GM23248 (cell line): ENCODE measurements at places on chromosomes 12 and 14. TPM values are rescaled to one million over a fixed set of nuclear protein-coding genes. Genes with fewer than 3 reads are reported as not detected.

The NFE2 gene
- not detected in 2 replicates for total RNA-seq

The DYNC1H1 gene
- 391 and 475 TPM in 2 replicates for total RNA-seq

The COQ5 gene
- total RNA-seq = 32.6 and 33.0 TPM in 2 replicates

The CHGA gene
- not detected in 2 replicates for total RNA-seq

The CSRP2 gene
- 53.0 and 62.2 TPM in 2 replicates for total RNA-seq

The LHX5 gene
- not detected in 2 replicates for total RNA-seq

The IFNG-AS1 gene
- not detected in 2 replicates for total RNA-seq

The NTS gene
- not detected in 2 replicates for total RNA-seq

- no peak overlapping the region for H3K27ac ChIP-seq
- DNase-seq = peak; percentile 57
- H3K4me1 ChIP-seq = peaks cover 10% of the 10 kb centered on the region
Measured at GRCh38 chr14:99389174-99389826, 91.4 kb downstream of the SETD3 start.

- H3K27me3 ChIP-seq = no peaks in the 10 kb centered on the region
- H3K36me3 ChIP-seq = no peaks in the 10 kb centered on the region
- DNase-seq = no peak
- H3K27ac ChIP-seq = no peak overlapping the region
- no peak overlapping the region for H3K4me3 ChIP-seq
- H3K4me1 ChIP-seq = no peaks in the 10 kb centered on the region; the same call in 1 of the 2 replicates
Measured at GRCh38 chr12:127445581-127446139, 821.3 kb upstream of the TMEM132C start.

DNA sequence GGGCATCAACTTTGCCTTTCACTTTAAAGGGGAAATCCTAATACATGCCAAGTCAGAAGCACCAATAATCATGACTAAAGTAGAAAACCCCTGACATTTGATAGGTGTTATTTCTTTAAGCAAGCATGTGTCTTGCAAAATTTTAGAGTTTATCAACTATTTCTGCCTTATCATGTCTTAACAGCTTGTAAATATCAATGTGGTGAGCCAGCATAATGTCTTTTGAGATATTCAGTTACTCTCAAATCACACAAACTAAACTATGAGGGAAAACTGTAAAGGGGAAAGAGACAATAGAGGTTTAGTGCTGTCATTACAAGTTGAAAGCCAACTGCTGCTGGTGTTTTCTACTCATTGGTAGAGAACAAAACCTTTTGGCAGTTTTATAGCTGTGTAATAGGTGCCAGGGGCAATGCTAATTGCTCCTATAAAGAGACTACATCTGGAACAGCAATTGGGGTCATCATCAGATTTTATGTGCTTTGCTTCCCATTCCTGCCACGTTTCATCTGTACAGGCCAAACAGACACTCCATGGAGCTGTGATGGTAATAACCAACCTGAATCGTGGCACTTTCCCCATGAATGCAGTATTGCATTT, 1027.4 kb downstream of the FSCB start:
- no peaks in the 10 kb centered on the region for H3K27me3 ChIP-seq
- H3K4me1 ChIP-seq = no peaks in the 10 kb centered on the region
- no peak overlapping the region for H3K27ac ChIP-seq
- H3K36me3 ChIP-seq = no peaks in the 10 kb centered on the region
- DNase-seq = no peak
- no peak overlapping the region for H3K4me3 ChIP-seq

- DNase-seq = peak; percentile 90
- peaks cover 7% of the 10 kb centered on the region; the same call in 1 of the 2 replicates for H3K36me3 ChIP-seq
- H3K27ac ChIP-seq = peak overlapping the region; percentile 64
- peaks cover 37% of the 10 kb centered on the region for H3K4me1 ChIP-seq
- no peaks in the 10 kb centered on the region for H3K27me3 ChIP-seq
- H3K4me3 ChIP-seq = peak overlapping the region; percentile 98
Measured at GRCh38 chr12:6766651-6767349, 637 bp downstream of the PTMS start.

- no peak overlapping the region for H3K27ac ChIP-seq
- no peaks in the 10 kb centered on the region for H3K4me1 ChIP-seq
- no peaks in the 10 kb centered on the region for H3K27me3 ChIP-seq
Measured at GRCh38 chr12:100170313-100170858, 27.7 kb upstream of the BLTP3B start.

DNA sequence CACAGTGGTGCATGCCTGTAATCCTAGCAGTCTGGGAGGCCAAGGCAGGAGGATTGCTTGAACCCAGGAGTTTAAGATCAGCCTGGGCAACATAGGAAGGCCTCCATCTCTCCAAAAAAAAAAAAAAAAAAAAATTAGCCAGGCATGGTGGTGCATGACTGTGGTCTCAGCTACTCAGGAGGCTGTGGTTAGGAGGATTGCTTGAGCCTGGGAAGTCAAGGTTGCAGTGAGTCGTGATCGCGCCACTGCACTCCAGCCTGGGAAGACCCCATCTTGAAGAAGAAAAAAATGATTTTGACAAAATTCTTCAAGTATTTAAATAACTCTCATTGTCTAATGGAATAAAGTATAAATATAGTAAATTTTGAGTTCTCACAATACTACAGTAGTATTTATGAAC, 219.2 kb upstream of the SSTR1 start:
- no peaks in the 10 kb centered on the region for H3K4me1 ChIP-seq
- no peaks in the 10 kb centered on the region for H3K36me3 ChIP-seq
- H3K27ac ChIP-seq = no peak overlapping the region
- H3K4me3 ChIP-seq = no peak overlapping the region
- H3K27me3 ChIP-seq = no peaks in the 10 kb centered on the region

DNA sequence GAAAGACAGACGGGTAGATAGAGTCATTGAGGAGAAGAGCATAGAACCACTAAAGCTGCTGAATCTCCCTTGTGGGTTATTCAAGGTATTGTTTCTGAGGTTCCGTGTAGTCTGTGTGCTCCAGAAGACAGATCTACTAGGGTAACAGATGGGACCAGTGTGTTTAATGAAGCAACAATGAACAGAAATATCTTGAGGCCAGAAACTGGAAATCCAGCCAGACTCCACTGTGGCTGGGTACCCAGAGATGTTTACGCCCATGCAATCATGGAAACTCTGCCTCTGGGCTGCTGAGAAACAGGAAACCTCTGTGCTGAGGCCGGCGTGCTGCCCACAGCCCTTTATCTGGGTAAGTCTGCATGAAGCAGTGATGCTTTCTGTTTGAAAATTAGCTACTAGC, 8.3 kb downstream of the PROX2 start:
- no peak overlapping the region for H3K27ac ChIP-seq
- no peak overlapping the region for H3K4me3 ChIP-seq
- no peaks in the 10 kb centered on the region for H3K27me3 ChIP-seq

DNA sequence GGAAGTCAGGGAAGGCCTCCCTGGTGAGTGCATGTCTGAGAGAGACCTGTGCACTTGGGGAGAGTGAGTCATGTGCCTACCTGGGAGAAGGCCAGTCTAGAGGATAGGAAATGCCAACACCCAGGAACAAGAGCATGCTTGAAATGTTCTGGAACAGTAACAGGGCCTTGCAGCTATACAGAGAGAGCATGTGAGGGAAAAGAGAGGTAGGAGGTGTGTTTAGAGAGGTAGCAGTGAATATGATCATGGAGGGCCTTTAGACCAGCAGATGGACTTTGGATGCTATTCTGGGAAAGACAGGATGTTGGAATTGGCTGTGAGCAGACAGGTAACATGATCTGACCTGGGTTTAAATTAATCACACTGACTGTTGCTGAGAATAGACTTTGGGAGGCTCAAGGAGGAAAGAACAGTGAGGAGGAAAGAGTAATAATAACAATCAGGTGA, 1143.6 kb downstream of the FLRT2 start:
- no peak overlapping the region for H3K4me3 ChIP-seq
- no peaks in the 10 kb centered on the region for H3K27me3 ChIP-seq
- H3K36me3 ChIP-seq = no peaks in the 10 kb centered on the region
- no peak for DNase-seq

DNA sequence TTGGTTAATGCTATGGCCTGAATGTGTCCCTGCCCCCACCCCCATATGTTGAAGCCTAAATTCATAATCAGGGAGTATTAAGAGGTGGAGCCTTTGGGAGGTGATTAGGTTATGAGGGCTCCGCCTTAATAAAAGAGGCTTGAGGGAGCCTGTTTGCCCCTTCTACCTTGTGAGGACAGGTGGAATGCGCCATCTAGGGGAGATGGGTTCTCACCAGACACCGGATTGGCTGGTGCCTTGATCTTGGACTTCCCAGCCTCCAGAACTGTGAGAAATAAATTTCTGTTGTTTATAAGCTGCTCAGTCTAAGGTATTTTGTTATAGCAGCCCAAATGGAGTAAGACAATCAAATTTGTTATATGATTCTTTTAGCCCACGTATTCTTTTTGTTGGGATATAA, 148.3 kb downstream of the PTCSC3 start:
- no peak overlapping the region for H3K27ac ChIP-seq
- no peak overlapping the region for H3K4me3 ChIP-seq
- no peaks in the 10 kb centered on the region for H3K36me3 ChIP-seq
- no peak for DNase-seq
- no peaks in the 10 kb centered on the region for H3K4me1 ChIP-seq

GRCh38 chr12:46770501-46771183, 55.2 kb downstream of the SLC38A4 start:
- H3K4me3 ChIP-seq = peak overlapping the region; percentile 54
- peak; percentile 55 for DNase-seq
- H3K27me3 ChIP-seq = no peaks in the 10 kb centered on the region
- peak overlapping the region; percentile 59 for H3K27ac ChIP-seq
- peaks cover 55% of the 10 kb centered on the region for H3K4me1 ChIP-seq

DNA sequence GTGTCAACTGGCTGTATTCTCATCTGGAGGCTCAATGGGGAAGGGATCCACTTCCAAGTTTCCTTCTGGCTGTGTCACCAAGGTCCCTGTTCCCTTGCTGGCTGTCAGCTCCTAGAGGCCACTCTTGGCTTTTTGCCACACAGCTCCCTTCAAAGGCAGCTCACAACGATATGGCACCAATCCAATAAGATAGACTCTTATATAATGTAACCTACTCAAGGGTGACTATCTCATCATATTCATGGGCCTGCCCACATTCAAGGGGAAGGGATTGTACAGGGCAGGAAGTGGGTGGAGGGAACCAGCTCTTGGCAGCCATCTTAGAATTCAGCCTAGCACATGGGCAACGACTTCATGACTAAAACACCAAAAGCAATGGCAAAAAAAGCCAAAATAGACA, 98.7 kb upstream of the PLXNC1 start:
- H3K4me1 ChIP-seq = peaks cover 9% of the 10 kb centered on the region; the same call in 1 of the 2 replicates
- H3K27ac ChIP-seq = no peak overlapping the region
- no peaks in the 10 kb centered on the region for H3K36me3 ChIP-seq
- no peak for DNase-seq

DNA sequence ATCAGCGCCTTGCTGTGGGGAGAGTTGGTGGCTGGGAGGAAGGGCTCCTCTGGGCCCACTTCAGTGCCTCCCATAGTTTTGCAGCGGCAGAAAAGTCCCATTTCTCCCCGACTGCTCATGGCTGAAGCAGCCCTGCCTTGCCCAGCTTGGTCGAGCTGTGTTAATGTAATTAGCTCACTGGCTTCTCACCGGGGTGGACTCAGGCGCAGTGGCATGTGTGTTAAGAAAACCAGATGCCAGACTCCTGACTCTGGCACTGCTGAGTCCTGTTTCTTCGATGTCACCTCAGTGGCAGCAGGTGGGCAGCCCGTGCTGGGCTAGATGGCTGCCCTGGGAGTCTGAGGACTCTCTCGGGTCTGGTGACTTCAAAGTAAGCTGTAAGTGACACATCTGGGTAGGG, 47.4 kb downstream of the CHST11 start:
- no peak overlapping the region for H3K27ac ChIP-seq
- H3K36me3 ChIP-seq = no peaks in the 10 kb centered on the region

DNA sequence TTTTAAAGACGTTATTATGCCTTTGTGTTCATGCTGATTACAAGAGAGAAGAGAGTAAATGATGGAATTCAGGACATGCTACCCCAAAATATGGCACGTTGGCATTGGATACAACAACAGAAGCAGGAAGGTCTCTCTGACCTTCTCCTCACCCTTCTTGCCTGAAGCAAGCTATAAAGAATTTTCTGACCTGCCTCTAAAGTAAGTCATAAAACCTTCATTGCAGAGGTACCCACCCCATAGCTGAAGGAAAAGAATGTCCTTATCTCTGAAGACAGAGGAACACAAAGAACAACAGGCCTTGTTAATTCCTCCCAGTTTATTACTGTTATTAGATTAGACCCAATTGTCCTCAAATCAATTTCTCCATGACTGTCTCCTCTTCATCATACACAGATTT, 176.2 kb downstream of the FBXL14 start:
- no peaks in the 10 kb centered on the region for H3K27me3 ChIP-seq
- H3K4me1 ChIP-seq = no peaks in the 10 kb centered on the region
- H3K36me3 ChIP-seq = peaks cover 4% of the 10 kb centered on the region

- no peak overlapping the region for H3K27ac ChIP-seq
- no peak overlapping the region for H3K4me3 ChIP-seq
- peak; percentile 40 for DNase-seq
Measured at GRCh38 chr12:26748741-26749431, 84.1 kb downstream of the ITPR2 start.

- no peak overlapping the region for H3K27ac ChIP-seq
- H3K36me3 ChIP-seq = peaks cover 39% of the 10 kb centered on the region
- no peaks in the 10 kb centered on the region for H3K4me1 ChIP-seq
- no peak overlapping the region for H3K4me3 ChIP-seq
Measured at GRCh38 chr14:76015668-76016067, 30.1 kb downstream of the IFT43 start.

- H3K36me3 ChIP-seq = no peaks in the 10 kb centered on the region
- H3K4me3 ChIP-seq = no peak overlapping the region
- H3K4me1 ChIP-seq = peaks cover 13% of the 10 kb centered on the region
- H3K27ac ChIP-seq = no peak overlapping the region
Measured at GRCh38 chr12:78406213-78406612, 458.4 kb upstream of the SYT1 start.
